ACHN (cell line): ENCODE measurements at places on chromosomes 3 and 15.

DNA sequence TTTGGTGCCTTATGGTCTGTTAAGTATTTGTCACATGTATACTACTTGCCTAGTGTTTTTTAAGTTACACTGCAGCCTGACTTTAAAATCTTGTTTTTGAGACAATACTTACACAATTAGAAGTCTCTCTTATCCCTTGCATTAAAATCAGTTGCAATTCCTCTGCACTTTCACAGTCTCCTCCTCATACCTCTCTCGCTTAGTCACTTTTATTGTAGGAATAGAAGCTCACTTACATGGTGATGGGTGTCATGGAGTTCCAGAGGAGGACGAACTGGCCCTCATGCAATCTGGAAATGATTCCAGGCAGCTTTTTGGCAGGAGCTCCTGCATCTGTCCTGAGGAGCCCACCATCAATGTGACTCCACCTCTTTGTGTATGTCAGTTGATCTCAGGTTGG is 238.4 kb upstream of the TBC1D5 start:
- no peak for DNase-seq

- DNase-seq = no peak
Observed at GRCh38 chr3:71051893-71052687, 531.4 kb downstream of the FOXP1 start.

DNA sequence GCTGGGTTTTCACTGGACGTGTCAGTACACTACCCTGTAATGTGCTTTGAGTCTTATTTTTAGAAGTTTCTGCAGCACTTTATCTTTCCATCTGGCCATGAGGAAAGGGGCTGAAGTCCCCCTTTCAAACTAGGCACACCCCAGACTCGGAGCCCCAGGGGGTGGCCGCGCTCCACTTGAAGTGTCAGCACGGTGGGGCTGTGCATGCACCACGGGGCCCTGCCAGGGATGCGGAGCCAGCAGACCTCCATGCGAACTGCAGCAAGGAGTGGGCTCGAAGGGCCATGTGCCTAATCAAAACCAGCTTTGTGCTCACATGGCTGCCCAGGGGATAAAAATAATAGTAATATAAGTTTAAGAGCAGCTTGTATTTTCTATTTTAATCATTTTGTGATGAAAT is 100.9 kb upstream of the HACD2 start:
- no peak for DNase-seq

DNA sequence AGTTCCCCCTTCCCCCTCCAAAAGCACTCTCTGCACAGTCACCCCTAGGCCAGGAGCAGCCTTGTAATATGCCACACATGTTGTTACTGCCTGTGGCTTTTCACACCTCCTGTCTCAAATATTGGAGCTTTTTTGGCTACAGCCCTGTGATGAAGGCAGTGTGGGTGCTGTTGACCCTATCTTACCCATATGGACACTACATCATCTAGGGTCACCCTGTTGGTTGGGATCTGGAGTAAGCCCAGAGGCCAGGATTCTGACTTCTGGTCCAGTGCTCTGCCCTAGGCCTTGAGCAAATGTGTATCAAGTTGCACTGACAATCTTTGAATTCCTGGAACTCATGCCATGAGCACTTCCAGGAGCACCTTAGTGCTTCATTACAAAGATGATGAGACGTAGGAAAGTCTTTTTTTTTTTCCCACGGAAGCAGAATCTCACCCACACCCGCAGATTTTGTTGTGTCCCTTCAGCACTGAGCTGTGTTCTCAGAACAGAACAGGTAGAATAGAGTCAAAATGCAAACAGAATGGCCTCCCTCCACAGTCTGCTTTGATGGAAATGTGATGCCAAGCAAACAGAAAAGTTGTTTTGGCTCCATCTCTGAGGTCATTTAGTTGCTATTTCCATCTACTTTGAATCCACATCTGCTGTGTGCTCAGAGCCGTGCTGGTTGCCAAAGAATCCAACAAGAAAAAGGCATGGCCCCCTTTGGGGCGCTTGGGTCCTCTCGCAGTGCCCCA is 49.6 kb downstream of the SMAD3 start:
- no peak for DNase-seq

DNA sequence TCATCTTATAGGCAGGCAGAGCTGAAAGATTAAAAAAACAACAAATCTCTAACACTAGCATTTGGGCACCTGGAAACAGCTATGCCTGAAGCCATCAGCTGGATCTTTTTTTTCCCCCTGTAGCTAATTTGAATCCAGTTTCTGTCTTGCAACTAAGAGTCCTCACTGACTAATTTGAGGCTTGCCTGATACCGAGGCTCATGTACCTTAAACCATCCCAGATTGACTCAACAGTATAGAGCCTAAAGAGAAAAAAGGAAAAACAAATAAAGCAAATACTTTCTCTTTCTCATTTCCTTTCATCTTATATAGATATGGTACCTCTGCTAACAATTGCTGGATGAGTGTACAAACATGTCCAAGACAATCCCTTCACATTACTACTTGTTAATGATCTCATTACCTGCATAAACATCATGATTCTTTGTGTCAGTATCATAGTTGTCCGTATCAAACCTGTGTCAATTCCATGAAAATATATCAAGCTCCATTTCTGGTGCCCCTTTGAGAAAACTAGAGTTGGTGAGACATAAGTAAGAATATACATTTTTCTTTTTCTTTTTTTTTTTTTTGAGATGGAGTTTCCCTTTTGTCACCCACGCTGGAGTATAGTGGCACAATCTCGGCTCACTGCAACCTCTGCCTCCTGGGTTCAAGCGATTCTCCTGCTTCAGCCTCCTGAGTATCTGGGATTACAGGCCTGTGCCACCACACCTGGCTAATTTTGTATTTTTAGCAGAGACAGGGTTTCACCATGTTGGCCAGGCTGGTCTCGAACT is 43.1 kb downstream of the BHLHE40 start:
- no peak for DNase-seq

GRCh38 chr15:48325400-48325799 is 5.8 kb upstream of the DUT start:
- no peak for DNase-seq

DNA sequence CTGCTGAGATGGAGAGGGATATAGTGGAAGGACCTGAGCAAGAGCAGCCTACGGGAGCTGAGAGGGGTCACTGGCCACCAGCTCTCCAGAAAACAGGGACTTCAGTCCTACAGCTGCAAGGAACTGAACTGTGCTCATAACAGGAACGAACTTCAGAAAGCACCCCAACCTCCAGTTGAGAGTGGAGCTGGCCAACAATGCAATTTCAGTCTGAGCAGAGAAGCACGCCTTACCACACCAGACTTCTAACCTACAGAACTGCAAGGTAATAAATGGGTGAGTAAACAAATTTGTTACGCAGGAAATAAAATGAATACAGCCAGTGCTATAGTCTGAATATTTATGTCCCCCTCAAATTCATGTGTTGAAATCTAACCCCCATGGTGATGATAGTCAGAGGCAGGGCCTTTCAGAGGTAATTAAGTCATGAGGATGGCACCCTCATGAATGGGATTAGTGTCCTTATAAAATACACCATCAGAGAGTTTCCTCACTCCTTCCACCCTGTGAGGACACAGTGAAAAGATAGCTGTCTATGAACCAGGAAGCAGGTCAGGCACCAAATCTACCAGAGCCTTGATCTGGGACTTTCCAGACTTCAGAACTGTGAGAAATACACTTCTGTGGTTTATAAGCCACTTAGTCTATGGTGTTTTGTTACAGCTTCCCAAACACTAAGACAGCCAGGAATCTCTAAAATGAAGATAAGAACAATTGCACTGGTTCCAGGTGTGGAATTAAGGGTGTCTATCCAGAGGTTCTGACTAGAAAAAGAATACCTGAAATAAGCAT is 58.6 kb downstream of the SYNM start:
- DNase-seq = no peak

DNA sequence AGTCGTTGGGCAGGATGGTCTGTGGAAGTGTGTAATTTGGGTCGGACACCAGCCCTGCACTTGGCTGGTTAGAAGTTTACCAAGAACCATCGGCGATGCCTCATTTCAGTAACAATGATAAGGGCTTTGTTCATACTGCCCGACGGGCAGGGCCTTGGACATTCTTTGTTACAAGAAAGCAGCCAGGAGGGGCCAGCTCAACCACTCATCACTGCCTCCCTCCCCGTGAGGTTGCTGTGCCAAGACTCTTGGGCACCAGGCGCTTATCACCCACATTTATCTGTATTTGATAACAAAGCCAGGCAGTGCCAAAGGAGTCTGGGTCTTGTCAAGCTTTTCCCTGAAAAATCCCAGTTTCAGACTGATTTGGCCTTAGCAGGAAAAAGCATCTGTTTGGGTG is 235.0 kb downstream of the ADAMTS17 start:
- DNase-seq = no peak

GRCh38 chr15:69743091-69743490 is 290.5 kb downstream of the RPLP1 start:
- no peak for DNase-seq

- no peak for DNase-seq
Observed at GRCh38 chr3:56825567-56826438, 24.1 kb upstream of the ARHGEF3 start.

- no peak for DNase-seq
Observed at GRCh38 chr15:67127331-67127664, 61.9 kb downstream of the SMAD3 start.

DNA sequence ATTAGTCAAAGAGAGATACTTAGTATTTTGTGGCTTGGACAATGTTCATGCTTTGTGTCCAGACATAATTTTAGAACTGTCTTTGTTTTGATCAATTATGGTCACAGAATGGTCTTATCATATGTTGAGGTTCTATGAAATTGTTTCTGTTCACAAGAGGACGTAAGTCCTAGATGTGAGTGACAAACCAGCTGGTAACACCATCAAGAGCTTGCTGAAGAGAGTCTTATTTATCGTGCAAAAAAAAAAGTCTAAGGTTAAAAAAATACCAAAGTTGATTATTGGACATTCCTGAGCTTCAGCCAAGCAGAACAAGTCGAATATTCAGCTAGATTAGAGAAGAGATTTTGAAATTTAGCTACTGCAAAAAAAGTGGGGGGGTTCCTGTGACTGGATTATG is 495.9 kb upstream of the NAALADL2 start:
- DNase-seq = no peak

GRCh38 chr3:142987080-142987700 is 14.2 kb upstream of the U2SURP start:
- peak; percentile 55 for DNase-seq

DNA sequence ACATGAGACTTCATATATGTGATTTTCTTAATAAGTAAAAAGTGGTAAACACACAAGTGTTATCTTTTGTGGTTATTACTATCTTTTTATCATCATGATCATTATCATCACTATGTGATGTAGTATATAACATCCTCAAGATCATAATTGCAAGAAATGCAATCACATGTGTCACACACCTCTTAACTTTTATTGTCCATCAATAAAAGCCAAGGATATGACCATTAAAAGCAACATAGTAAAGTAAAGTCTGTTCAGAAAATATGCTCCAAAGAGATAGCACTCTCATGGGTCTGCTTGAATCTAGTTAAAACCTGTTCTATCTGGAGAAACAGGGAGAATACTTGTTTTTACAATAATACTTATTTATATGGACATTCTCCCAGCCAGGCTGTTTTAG is 153.0 kb upstream of the MLF1 start:
- no peak for DNase-seq

DNA sequence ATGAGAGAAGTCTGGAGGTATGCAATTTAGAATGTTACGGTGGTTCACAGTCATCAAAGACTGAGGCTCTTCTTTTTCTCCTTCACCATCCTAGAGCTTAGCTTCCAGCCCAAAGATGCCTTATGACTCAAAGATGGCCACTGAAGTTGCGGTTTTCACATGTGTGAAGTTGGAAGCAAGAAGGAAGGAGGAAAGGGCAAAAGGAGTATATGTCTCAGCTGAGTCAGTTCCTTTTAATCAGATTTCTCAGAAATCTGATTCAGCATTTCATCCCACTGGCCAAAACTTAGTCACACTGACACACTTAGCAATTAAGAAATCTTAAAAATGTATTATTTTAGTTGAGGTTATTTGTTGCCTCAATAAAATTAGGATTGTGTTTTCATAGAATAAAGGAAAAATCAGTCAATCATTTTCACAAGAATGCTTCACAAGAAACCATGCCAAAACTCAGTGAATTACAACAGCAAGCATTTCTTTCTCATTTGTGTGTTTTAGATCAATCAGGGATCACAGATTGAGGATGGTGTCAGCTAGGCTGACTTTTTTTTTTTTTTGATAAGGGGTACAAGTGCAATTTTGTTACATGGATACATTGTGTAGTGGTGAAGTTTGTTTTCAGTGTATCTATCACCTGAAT is 211.1 kb upstream of the GADL1 start:
- DNase-seq = peak; percentile 38

DNA sequence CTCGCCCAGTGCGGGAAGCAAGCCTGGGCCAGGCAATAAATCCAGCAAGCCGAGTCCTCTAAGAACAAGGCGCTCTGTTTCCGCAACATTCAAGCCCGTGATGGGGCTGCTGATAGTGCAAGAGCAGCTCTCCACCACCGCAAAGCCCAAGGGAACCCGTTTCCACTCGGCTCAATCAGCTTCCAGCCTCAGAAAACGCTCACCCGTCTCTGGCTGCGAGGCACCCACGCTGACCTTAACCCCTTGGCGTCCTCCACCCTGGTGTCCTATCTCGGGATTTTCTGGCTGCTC is 17.8 kb downstream of the SPATA12 start:
- peak; percentile 52 for DNase-seq

DNA sequence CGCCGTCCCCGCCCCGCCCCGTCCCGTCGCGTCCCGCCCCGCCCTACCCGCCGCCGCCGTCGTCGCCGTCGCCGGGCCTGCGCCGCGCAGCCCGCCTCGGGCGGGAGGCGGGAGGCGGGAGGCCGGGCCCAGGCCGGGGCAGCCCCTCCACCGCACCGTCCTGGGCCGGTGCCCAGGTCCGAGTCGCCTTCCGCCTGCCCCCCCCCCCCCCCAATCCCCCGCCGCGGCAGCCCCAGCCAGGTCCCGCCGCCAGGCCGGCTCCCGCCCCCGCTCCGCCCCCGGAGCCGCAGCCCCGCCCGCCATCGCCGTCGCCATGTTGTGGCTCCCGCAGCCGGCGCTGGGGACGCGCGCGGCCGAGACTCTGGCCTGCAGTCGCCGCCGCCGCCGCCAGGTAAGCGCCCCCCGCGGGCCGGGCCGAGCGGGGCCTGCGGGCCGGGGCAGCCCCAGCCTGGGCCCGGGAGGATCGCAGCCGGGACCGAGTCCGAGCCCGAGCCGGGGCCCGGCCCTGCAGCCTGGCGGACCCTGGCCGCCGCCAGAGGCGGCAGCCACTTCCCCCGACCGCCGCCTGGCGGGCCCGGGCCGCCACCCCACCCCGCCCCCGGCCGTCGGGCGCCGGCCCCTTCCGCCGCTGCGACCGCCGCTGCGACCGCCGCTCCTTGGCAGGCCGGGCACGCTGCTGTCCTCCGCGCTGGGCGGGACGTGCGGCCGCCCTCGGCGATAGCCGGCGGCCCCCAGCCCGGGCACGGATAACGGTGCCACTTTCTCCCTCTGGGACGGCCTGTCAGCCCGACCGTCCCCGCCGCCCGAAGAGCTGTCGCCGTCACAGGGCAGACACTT is at the start of gene ZNF592:
TSS of gene ZNF592 (plus strand) at position 319 of the 837 bp plus-strand sequence. CDS start 34,084 bp downstream, outside the sequence.
- DNase-seq = peak; percentile 81

- no peak for DNase-seq
Observed at GRCh38 chr15:25688166-25688565, 175.0 kb downstream of the ATP10A start.

- no peak for DNase-seq
Observed at GRCh38 chr3:123116116-123116515, 49.3 kb downstream of the PDIA5 start.

GRCh38 chr3:128324911-128325592 is 141.6 kb downstream of the DNAJB8 start:
- DNase-seq = no peak
